ENCODE measurements at places on chromosomes 6 and 20. TPM values are rescaled to one million over a fixed set of nuclear protein-coding genes. Genes with fewer than 3 reads are reported as not detected.

DNA sequence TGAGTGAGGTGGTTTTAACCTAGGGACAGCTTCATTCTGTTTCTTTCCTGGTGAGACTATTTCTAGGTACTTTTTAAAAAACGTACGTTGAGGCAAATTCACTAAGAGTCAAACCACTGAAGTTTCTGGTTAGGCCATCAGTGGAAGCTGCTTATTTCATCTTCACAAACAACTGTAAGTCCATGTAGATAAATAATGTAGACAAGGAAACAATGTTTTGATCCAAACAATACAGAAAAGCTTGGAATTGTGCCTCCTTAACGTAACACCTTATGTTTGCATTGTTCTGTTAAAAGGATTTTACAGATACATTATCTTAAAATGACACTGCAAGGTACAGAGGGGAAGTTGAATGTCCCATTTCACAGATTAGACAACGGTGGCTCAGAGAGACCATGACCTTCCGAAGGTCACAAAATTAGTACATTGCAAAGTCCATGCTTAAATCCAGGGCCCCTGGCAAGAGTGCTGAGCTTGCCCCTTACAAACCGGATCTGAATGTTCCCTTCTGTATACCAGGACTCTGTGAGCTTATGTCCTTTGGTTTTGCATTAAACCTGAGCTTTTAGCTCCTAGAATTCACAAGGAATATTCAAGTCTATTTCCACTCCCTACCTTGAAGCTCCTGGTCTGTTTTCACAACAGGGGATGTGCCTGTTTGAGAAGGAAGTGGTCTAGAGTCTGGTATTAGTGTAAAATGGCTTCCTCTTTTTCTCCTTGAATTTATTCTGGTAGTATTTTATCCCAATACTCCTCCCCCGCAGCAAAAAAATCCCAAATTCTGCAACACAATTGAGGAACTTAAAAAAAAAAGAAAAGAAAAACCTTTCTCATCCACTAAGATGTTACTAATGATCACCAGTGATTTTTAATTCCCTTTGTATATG lies 28.9 kb upstream of the ZNF217 start:
- DNase-seq = peak; percentile 35

DNA sequence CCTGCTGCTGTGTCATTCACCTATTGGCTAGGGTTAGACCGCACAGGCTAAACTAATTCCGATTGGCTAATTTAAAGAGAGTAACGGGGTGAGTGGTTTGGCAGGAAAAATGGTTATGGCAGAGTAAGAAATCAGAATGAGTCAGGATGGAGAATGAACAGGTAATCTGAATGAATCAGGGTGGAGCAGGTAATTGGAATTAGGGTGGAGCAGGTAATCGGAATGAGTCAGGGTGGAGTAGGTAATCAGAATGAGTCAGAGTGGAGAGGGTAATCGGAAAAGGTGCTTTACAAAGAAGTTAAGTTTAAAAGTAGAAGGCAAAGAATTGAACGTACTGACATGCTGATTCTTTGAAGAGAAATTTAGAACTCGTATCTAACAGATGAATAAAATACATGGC lies 11.7 kb downstream of the SLC35A1 start:
- no peak for DNase-seq

DNA sequence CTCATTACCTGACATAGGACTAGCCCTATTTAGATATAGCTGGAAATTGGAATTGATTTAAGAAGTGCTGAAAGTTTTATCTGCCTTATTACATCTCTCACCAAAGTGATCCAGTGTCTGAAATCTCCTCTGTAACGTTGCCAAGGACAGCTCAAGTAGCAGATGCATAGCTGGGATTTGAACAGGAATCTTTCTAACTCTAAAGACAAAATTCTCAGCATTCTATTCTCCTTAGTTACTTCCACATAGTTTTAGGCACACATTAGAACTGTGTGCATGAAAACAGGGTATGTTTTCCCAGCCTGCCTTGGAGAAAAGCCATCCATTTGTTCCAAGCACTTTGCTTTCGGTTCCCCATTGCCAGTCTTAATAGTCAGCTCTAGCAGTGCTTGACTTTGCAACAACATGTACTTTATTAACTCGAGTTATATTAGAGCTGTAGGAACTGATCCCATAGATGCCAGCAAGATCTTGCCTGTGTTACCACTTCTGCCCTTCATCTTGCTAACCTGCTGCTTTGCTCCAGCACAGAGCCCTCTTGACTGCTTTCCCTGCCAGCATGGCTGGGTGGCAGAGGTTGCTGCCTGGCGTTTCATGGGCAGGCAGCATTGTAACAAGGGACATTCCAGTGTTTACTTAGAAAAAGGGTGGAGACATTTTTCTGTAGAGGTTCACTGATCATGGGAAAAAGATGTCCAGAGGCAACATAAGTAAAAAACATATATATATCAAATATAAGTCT lies 56.1 kb upstream of the STMND1 start:
- no peak for DNase-seq

DNA sequence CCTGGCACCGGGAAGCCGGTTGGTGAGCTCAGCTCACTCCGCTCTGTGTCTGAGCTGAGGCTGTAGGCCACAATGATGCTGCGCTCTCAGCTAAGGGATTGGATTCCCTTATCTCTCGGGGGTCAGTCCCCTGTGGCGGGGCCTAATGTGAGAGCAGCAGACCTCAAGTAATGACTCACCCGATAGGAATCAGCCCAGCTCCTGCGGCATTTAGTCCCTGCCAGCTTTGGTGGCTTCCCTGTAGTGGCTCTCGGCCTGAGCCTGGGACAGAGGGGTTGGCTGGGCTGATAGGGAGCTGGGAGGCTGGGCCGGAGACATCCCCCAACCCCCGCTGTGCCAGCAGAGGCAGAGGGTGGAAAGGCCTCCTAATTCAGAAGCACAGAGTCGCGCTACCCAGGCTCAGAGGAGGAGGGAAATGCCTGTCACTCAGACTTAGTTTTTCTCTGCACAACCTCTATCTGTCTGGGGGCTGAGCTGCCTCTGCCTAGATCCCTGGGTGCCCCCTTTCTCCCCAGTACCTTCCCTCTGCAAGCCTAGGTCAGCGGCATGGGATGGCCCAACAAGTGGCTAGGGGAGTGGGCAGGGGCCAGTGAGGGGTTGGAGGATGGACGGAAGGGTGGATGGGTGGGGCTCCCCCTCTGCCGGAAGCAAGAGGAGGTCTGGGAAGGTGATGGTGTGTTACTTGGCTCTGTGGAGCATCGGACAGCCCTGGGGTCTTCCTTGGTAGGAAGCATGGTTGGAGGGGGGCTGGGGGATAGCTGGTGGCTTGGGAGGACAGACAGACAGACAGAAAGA lies 92.2 kb downstream of the CDH22 start:
- DNase-seq = peak; percentile 32

The SUPT3H gene
- 5.4 TPM for total RNA-seq

The TBXT gene
- total RNA-seq = not detected

DNA sequence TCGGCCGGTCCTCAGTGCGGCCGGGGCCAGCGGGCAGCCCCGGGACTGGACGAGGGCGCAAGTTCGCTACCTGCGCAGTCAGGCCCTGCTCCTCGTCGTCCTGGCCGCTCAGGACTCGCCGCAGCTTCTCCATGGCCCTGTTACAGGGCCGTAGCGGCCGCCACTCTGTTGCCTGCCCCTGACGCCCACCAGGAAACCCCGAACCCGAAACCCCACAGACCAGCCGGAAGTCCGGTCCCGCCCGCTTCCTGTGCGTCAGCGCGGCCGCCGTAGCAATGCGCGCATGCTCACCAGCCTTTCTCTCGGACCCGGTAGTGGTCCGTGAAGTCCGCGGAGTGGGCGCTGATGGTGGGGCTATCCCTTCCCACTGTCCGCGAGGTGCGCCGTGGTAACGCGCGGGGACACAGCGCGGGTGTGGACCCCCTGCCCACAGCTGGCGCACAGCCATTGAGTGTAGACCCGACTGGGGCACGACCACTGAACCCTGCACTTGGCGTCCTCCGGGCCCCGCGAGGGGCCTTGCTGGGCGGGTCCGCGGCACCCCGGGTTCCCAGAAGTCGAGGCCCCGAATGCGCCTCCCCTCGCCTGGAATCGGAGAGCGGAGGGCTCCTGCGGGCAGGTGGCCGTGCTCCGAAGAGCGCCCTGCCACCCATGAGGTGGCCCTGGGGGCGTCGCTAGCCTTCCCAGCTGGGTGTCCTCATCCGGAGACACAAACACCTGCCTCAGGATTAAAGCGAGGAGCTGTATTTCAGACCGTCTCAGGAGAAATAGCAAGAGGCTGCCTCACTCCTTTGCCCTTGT lies at the start of gene SFT2D1:
Gene SFT2D1, minus strand, starts transcription at position 197 of the 801 bp plus-strand sequence. Its CDS starts 64 bp downstream, at position 133.
- DNase-seq = peak; percentile 92

DNA sequence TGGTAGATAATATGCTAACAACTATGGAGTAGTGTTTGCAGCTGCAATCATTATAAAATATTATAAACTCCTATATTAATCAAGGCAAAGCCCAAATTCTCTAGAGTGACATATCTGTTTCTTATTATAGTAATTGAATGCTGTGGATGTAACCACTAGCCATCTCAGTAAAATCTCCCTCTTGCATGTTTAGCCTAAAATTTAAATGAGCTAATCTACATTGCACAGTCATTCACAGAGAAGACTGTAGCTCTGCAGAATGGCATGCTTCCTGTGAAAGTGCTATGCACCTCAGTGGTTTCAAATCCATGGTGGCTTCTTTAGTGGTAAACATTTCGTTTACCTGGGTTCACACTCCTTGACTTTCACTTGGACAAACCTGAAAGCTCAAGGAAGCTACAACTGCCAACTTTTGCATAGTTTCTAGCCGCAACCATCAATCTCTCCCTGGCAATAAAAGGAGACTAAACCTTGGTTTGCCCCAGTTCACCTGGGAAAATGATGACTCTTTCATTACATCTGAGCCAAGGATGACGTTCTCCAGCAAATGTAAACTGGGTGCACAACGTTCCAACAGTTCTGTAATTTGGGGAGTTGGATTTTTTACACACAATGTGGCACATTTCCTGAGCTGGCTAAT lies 47.2 kb downstream of the FILIP1 start:
- DNase-seq = no peak

DNA sequence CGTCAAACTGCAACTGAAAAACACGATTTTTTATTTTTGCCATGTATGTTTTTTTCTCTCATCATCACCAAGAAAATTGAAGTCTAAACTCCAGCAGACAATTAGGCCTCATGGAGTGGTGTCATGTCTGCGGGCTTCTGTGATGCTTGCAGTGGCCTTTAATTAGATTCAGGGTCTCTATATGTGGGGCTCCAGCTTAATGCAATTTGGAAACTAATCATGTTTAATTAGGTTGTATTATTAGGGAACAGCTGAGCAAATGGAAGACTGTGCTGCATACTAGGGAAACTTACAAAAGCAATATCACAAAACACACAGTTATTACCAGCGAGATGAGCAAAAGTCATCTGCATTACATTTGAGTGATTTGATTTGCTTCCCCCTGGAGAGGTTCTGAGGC lies 132.9 kb upstream of the PMEPA1 start:
- DNase-seq = no peak

GRCh38 chr6:20192625-20193024 lies 19.6 kb downstream of the MBOAT1 start:
- peak; percentile 2 for DNase-seq

DNA sequence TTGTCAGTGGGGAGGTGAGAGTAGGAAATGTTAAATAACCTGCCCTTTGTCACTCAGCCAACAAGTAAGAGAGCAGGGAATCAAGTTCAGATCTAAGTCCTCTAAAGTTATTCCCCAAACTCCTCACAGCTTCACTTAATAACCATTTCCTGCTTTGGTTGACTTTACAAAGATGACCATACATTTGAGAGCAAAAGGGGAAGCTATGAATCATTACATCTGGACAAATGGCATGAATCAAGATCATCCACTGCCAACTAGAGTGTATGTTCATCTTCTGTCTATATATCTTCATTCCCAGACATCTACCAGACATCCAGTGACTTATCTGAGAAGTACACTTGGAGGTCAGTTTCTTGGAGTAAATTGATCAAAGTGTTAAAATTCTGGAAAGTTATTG lies 15.1 kb upstream of the HIVEP2 start:
- DNase-seq = peak; percentile 83

The HAO1 gene
- not detected for total RNA-seq

DNA sequence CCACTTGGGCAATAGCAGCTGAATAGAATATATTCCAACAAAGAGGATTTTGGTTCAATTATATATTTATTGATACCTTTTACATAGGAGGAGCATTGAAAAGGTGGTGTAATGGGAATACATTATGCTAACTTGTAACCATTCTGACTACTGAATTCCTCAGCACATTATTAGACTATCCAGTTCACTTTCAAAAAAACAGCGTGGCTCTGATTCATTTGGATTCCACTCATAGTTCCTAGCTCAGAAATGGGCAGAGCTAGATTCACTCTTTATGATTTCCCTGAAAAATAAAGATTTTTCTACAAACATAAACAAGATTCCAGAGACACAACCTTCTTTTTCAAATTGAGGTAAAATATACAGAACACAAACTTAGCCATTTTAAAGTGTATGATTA lies 9.2 kb upstream of the TRERF1 start:
- DNase-seq = no peak

The PRIM2 gene
- total RNA-seq = 16.2 TPM

The ARMC12 gene
- total RNA-seq = 0.37 TPM

The SLC17A1 gene
- total RNA-seq = not detected

- no peak for DNase-seq
Measured at GRCh38 chr6:156556811-156557210, 220.4 kb upstream of the ARID1B start.

GRCh38 chr6:8855411-8855810 lies 420.1 kb upstream of the SLC35B3 start:
- DNase-seq = no peak

- no peak for DNase-seq
Measured at GRCh38 chr20:51452091-51452613, 90.4 kb downstream of the NFATC2 start.

DNA sequence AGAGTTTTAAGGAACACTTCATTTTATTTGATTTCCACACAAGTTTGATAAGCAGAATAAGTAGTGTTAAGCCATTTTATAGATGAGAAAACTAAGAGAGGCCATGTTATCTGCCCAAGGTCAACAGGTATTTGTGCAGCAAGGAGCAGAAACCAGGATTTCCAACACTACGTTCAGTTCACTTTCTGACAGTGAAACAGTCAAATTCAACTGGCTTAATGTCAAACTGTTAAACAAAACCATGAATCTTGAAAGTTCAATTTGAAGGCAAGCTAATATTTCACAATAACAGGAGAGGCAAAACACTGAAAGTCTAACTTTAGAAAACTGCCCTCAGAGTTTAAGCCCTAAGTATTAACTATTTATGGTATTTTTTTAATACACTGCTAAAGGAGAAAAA lies 32.6 kb downstream of the DTNBP1 start:
- DNase-seq = no peak

DNA sequence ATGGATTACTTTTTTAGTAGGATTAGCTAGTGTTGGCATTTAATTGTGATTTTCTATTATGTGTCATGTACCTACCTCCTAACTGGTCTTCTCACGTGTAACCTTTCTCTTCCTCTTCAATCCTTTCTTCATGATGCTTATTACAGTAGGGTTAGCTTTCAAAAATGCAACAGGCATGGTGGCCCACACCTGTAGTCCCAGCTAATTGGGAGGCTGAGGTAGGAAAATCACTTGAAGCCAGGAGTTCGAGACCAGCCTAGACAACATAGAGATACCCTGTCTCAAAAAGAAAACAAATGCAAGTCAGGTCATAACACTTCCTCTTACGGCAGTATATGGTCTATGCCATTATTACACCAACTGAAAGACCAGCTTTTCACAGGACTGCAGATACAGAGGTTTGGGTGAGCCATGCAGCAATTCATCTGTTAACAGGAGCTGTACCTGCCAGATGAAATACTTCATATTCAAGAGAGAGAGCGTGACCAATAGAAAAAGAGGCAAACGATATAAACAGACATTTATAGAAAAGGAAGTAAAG lies 195.0 kb downstream of the TMEM242 start:
- no peak for DNase-seq

The GGTLC1 gene
- total RNA-seq = not detected

The SPTLC3 gene
- total RNA-seq = 1.4 TPM

- DNase-seq = peak; percentile 12
Measured at GRCh38 chr20:63498960-63499337, at the start of gene EEF1A2. Gene EEF1A2 (minus strand): TSS chr20:63499083. CDS start chr20:63497763, 1,320 bp downstream.

The ADGRF5 gene
- 140 TPM for total RNA-seq

The HUS1B gene
- total RNA-seq = 1.5 TPM

All from dermis blood vessel endothelial cell (primary cell).